ENCODE measurements at places on chromosomes 2 and 18. TPM values are rescaled to one million over a fixed set of nuclear protein-coding genes. Genes with fewer than 3 reads are reported as not detected.
A peak's percentile ranks its signal among the peaks of the same experiment; 100 is the strongest.

Gene COL6A3
- 2.1 TPM for total RNA-seq

Gene FSHR
- not detected for total RNA-seq

Gene NCKAP5
- total RNA-seq, result 6.5 TPM

Gene SERPINB5
- not detected for total RNA-seq

Gene NIFK
- total RNA-seq, result 45.4 TPM

Gene NTSR2
- not detected for total RNA-seq

Gene PLEKHH2
- total RNA-seq, result 2.4 TPM

Gene MAP2
- 4.0 TPM for total RNA-seq

Gene MAPK4
- not detected for total RNA-seq

Gene LIMS2
- 2.0 TPM for total RNA-seq

GRCh38 chr2:168355121-168355520 lies 101.0 kb upstream of the CERS6 start:
- DNase-seq, result no peak

DNA sequence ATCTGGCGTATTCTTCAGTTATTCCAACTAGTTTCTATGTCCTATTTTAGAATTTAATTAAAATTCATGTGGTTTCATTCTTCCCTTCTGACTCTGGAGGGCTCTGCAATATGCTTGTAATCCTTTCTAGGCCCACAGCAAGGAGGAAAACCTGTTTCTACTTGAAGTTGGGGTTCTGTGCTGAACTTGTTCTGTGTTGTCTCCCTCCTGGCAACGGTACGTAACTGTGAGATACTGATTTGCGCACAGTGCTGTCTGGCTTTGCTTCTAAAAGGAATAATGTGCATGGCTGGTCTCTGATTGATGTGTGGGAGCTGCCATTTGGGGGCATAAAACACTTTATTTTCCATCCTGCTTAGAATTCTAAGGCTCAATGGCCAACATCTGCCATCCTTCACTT lies 81.7 kb downstream of the NABP1 start:
- no peak for DNase-seq

GRCh38 chr2:66850376-66850775 lies 415.5 kb downstream of the MEIS1 start:
- DNase-seq, result no peak

GRCh38 chr2:45450634-45451033 lies 160.4 kb downstream of the SRBD1 start:
- no peak for DNase-seq

DNA sequence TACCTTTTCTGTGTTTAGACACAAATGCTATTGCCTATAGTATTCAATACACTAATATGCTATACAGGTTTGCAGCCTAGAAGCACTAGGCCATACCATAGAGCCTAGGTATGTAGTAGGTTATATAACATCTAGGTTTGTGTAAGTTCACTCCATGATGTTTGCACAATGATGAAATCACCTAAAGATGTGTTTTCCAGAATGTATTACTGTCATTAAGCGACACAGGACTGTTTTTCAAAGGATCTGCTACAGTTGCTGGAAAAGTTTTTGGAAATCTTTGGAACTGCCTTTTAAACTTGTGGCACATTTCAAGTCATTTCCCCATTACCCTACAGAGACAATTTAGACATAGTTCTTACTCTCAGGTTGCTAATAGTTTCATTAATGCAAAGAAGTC lies 9.3 kb downstream of the PSMD1 start:
- no peak for DNase-seq

- DNase-seq, result peak; percentile 8
Observed at GRCh38 chr2:61193670-61194561, 31.9 kb downstream of the C2orf74 start.

DNA sequence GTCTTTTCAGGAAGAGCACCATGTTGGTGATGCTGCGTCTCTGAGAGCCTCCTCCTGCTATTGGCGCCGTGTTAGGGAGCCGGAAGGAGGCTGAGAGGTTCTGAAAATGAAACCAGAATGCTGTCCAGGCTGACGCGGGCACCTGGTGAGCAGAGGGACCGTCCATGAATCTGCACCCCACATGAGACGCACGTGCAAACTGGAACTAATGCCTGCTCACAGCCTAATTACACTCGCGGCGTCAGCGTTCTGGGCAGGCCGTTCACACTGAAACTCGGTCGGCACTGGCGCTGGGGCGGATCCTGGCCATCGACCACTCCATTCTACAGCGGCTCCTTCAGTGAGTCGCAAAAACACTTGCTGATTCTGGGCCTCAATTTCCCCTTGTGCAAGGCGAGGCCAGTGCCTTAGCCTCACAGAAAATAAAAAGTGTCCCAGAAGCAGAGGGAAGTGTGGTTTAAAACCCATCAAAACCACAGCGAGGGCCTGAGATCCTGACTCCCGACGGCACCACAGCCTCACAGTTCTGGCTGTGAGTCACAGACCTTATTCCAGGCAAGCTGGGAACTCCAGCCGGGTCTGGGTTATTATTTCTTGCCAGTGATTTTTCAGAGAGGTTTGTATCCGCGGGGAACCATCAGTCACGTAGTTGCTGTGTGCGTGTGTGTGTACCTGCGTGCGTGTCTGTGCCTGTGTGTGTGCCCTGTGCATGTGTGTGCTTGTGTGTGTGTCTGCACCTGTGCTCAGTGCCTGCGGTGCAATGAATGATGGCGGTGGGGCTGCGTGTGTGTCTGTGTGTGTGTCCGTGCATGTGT lies 49.1 kb upstream of the CTDP1 start:
- peak; percentile 21 for DNase-seq

GRCh38 chr18:57710226-57710625 lies 88.6 kb upstream of the NARS1 start:
- no peak for DNase-seq

- no peak for DNase-seq
Observed at GRCh38 chr18:33841221-33841967, 263.4 kb downstream of the ASXL3 start.

- no peak for DNase-seq
Observed at GRCh38 chr2:6923319-6923718, 6.1 kb downstream of the RNF144A start.

DNA sequence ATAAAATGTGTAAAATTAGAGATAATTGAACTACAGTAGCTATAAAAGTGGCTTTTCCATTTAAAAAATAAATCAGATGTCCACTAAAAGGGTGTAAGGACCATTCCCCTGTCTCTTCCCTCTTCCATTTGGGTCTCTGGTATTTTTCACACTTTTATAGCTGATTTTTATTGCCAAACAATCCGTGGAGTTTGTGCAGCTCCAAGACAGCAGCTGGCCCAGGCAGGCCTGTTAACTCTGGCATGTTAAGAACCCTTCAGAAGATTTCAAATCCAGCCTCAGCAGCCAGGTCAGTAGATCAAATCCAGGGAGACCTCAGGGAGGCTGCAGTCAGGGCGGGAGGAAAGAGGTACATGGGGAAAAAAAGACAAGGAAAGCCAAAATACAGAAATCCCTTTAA lies 827.1 kb upstream of the FANCL start:
- DNase-seq, result no peak

GRCh38 chr2:168246483-168247340 lies 683 bp downstream of the STK39 start:
- peak; percentile 65 for DNase-seq

DNA sequence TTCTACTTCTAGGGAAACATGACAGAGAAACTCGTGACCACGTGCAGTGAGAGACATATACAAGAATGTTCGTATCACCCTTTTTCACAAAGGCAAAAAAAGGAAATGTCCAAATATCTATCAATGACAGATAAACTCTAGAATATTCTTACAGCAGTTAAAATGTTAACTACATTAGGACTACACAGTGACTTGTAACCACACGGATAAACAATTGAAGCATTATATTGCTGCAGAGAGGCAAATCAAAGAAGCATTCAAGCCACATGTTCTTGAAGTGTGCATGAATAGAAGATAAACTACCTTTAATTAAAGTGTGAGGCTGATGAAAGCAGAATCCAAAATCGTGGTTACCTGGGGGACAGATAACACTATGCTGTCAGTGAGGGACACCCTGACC lies 935.3 kb upstream of the KLHL29 start:
- DNase-seq, result no peak

DNA sequence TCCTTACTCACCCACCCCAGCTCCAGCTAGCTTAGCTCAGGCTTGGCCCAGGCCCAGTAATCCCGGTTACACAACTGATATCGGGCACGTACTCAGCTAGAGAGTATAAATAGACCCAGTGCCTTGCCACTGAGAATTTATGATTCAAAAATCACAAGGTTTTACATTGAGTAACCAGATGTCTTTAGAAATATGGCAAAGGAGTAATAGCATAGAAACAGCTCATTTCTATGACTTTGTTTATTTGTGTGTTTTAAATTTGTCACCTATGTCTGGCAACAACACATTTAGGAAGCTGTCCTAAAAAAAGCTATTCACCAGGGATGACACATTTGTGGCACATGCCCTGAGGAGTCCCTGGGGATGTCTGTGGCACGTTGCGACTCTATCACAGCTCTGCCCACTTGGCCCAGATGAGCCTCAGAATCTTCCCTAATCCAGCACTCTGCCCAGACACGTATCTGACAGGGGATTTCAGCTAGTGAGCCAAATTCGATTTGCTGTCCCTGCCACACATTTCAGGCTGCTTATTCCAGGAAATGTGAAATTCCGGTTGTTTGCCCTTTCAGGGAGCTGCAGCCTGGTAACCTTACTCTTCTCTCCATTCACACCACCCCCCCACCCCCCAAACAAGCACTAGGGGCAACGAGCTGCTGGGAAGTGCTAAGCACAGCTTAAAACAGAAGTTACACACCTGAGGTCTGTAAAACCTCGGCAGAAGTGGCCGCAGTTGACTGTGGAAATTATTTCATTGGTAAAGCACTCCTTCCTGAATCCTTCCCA lies 85.4 kb upstream of the ZCCHC2 start:
- peak; percentile 66 for DNase-seq

- DNase-seq, result peak; percentile 99
Observed at GRCh38 chr18:22223254-22223964, 54.0 kb downstream of the GATA6 start.

Data from M059J (cell line).